ENCODE measurements at places on chromosomes 5 and 9. TPM values are rescaled to one million over a fixed set of nuclear protein-coding genes. Genes with fewer than 3 reads are reported as not detected.

The TAS2R1 gene
- not detected for total RNA-seq

The SLC31A1 gene
- 8.8 TPM for total RNA-seq

The CD14 gene
- total RNA-seq: 4.1 TPM

- no peak for DNase-seq
Observed at GRCh38 chr9:132063281-132063680, 16.4 kb downstream of the MED27 start.

- DNase-seq: no peak
Observed at GRCh38 chr5:124783794-124784193, 37.4 kb upstream of the ZNF608 start.

GRCh38 chr5:108078345-108078744 is 303.6 kb downstream of the FBXL17 start:
- no peak for DNase-seq

DNA sequence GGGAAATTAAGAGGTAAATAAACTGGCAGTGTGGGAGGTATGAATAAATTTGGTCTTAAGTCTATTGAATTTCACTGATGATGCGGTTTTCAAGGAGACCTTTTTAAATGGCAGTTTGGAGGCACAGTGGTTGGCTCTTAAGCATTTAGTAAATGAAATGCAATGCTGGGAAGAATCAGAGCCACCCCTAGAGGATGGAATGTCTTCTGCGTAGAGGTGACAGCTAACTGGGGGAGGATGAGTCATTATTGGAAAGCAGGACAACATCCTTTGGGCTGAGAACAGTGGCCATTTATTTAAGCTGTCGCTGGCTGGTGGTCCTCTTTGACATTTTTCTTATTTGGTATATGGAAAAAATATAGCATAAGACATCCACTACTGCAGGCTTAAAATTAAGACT is 163.2 kb downstream of the SH3GL2 start:
- no peak for DNase-seq

DNA sequence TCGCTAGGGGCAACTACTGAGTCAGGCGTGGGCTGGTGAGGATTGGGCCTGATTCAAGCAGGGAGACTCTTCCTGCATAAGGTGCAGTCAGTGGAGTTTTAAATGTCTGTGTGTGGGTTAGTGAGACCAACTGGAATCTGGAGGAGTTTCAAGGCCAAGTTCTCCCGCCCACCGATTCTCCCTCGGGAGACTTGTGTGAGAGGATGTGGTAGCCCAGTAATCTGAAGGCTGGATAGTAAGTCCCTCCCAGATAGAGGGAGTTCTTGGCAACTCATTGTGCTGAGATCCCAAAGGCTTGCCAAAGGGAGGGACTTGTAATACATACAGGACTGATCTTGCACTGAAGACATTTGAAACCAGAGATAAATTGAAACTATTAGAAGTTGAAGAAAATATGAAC is 51.8 kb downstream of the WDR36 start:
- no peak for DNase-seq

DNA sequence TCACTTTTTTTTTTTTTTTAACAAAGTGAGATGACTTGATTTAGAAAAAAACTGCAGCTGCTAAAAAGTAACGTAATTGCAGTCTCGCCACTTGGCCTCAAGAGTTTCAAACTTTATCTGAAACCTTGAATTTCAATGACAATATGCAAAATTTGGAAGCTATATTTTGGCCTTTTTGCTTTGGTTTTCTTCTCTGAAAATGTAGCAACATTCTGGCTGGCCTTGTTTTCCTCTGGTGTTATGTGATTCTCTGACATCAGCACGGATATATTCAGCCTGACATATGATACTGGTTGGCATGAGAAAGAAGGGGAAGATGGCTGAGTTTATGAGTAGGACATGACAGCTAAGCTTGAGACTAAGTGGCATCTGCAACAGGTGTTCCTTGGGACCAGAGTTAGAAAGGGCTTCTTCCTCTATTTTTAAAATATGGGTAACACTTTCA is 136.5 kb downstream of the MEF2C start:
- DNase-seq: no peak

DNA sequence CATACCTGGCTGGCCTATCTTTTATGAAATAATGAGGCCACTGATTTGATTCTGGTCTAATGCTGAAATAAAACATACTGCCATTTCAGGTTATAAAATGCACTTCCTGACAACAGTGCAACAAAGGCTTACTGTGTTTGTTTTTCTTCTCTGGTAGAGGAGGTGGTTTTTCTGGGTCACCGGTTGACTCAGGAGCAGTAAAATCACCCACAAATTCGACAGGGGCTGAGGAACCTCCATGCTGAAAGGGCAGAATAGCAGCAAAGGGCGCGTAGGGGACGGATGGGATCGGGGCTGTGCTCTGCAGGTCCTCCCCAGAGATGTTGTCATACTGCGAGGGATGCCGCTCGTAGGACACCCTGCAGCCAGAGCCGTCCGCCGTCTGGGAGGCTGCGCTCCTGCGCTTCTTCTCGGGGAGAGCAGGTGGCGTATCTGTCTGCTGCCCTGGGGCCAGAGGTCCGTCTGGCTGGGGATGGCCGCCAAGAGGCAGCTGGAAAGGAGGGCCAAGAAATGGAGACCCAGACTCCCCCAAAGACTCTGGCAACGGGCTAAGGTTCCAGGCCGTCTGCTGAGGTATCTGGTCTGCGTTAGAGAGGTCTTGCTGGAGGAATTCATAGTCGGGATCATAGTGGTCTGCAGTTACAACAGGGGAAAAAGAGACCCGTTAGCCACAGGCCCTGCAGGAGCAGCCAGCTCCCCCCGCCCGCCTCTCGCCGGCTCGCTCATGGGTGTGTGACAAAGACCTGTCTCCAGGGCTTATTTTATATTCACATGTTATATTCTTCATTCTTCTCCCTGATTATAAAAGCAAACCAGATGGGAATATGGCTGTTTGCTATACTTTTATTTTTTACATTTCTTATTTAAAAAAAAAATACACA is 80.7 kb downstream of the PRRT1B start:
- DNase-seq: no peak

DNA sequence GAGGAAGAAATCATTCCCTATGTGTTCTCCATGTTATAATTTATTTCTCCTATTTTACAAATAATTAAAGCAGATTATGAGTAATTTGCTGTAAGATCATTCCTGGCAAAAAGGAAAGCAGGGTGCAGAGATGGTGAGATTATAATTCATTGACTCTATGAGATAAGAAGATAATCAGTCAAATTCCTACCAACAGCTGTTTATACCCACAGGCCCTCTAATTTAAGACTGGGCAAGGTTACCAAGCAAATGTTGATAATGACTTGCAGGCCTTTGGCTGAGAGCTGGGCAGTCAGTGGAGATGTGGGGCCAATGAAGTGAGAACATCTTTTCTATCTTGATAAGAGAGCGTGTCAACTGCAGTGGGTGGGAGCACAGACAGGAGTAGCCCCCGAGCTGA is 222.7 kb downstream of the ICE1 start:
- DNase-seq: no peak

Measured in activated naive CD8-positive, alpha-beta T cell treated with anti-CD3 and anti-CD28 coated beads, Interleukin-2, amount 10 ng/mL, durations not matched to agents 7 days and 5 days (primary cell).